ENCODE measurements at places on chromosomes 3 and 15. TPM values are rescaled to one million over a fixed set of nuclear protein-coding genes. Genes with fewer than 3 reads are reported as not detected.

Gene GOLGA8O
- 0.13 TPM for polyA plus RNA-seq

Gene CNTN4
- polyA plus RNA-seq = 9.3 TPM

Gene TF
- polyA plus RNA-seq = 22.5 TPM

DNA sequence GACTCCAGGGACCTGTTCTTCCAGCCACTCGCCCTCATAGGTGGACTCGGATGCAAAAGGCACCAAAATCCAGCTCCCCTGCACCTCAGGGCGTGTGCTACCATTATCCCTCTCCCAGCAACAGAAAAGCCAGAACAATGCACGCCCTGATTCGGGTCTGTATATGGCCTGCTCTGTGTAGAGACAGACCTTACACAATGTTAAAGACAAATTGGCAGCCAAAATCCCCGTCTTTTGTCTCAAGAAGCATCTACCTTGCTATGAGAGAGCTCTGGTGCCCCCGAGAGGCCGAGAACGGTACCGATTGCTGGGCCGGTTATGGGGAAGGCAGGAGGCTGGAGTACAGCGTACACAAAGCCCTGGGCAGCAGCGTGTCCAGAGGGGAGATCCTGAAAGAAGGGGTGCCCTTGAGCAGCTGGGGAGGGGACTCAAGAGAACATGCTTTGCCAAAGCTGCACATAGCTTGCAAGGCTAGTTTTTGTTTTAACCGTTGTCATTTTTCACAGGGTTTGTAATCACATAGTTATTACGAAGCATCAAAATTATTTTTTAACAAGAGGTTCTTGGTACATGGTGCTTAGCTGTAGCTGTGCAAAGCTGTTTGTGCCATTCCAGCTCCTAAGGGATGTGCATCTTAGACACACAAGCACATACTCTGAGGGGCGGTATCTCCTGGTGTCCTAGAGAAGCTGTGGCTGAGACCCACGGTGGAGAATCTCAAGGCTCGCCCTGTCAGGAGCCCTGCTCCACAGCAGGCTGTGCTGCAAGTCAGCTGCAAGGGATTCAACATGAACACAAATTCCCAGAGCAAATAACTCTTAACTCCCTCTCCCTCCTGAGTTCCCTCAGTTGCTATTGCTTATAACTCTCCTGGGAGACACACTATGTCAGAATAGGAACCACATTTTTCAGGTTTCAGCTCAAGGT lies 461.5 kb upstream of the PPP2R3A start:
- no peaks in the 10 kb centered on the region for H3K36me3 ChIP-seq
- H3K4me1 ChIP-seq = no peaks in the 10 kb centered on the region
- H3K27me3 ChIP-seq = peaks cover 25% of the 10 kb centered on the region

- no peaks in the 10 kb centered on the region for H3K36me3 ChIP-seq
- no peak overlapping the region for H3K4me3 ChIP-seq
- no peak for DNase-seq
- no peaks in the 10 kb centered on the region for H3K4me1 ChIP-seq
- H3K27me3 ChIP-seq = no peaks in the 10 kb centered on the region
Measured at GRCh38 chr3:168285506-168285905, 189.8 kb upstream of the GOLIM4 start.

DNA sequence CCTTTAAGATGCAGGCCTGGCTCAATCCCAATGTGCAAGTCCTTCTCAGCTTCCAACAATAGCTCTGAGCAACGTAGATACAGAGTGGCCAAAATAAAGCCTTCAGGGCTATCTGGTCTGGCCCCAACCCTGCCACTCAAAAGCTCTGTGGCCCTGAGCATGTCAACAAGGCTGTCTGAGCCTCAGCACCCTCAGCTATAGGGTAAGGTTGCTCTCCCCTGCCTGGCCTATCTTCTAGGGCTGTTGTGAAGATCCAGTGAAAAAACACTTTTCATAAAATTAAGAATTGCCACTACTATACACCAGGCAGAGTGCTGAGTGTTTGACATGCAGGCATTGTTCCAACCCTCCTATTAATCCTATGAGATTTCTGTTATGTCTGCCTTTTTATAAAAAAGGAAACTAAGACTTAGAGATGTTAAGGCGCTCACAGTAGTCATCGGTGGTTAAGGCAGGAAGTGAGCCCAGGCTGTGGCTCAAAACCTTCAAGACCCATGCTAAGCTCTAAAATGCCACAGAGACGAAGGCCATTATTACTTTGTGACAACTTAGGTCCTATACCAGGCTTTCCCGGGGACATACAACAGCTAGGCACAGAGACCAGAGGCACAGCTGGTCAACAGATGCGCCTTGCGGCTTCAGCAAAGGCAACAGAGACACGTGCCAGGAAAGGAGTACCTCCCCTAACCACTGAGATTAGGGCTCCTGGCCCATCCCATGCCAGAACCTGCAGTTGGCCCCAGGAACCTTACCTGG lies 5.1 kb downstream of the POLG start:
- no peak overlapping the region for H3K27ac ChIP-seq
- H3K36me3 ChIP-seq = peaks cover 77% of the 10 kb centered on the region
- no peak for DNase-seq
- H3K27me3 ChIP-seq = no peaks in the 10 kb centered on the region
- peaks cover 4% of the 10 kb centered on the region for H3K4me1 ChIP-seq

DNA sequence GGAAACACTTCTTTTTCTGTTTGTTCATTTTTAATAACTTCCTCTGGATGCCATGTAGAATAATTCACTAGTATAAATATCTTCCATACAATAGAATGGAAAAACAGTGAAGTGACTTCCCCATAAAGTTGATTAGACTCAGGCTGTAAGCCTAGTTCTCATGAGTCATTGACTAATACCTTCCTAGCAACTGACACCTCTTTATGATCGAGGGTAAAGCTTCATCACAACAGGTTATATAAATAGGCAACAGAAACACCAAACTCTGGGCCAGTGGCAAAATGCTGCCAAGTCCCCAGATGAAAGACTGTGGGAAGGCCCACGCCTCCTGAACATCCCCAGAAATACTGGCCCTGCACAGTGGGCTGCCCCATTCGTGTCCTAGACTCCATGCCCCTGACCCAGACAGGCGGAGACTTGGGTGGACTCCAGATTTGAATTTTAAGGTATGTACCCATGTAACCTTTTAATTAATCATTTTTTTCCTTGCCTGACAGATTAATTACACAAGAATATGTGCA lies 71.3 kb upstream of the TBC1D23 start:
- H3K27me3 ChIP-seq = no peaks in the 10 kb centered on the region
- no peaks in the 10 kb centered on the region for H3K36me3 ChIP-seq
- DNase-seq = no peak
- H3K27ac ChIP-seq = no peak overlapping the region
- no peak overlapping the region for H3K4me3 ChIP-seq

- no peaks in the 10 kb centered on the region for H3K27me3 ChIP-seq
- H3K4me1 ChIP-seq = peaks cover 6% of the 10 kb centered on the region
- peak overlapping the region; percentile 66 for H3K4me3 ChIP-seq
Measured at GRCh38 chr3:94063496-94064119, 747 bp downstream of the NSUN3 start.

DNA sequence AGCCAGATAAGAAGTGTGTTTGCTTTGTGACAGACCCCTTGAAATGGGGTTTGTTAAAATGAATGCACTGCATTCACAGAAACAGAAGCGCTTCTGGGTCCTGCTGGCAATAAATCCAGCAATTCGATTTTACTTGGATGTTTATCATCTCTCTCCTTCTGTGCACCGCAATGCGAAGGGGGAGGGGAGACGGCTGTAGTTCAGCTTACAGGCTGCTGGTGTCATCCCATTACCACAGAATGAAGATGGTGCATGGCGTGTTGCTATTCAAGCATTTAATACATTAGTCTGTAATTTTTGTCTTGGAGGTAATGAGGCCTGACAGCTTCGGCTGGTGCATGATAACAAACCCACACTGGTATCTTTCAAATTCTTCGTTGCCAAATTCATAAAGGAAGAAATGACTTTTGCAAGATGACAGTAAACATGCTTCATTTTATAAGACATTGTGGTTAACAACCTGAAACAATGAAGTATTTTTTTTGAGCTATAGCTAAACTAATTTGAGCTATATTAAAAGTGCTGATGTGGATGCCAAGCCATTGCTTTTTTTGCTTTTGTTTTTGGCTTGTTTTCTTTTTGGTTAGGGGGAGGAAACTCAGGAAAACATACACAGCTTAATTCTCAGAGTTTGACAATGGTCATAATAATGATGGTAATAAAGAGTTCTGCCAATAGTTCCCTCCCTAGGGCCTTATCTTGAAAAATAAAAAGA lies 418.3 kb downstream of the OTOL1 start:
- no peak overlapping the region for H3K4me3 ChIP-seq
- no peaks in the 10 kb centered on the region for H3K27me3 ChIP-seq
- no peaks in the 10 kb centered on the region for H3K4me1 ChIP-seq

DNA sequence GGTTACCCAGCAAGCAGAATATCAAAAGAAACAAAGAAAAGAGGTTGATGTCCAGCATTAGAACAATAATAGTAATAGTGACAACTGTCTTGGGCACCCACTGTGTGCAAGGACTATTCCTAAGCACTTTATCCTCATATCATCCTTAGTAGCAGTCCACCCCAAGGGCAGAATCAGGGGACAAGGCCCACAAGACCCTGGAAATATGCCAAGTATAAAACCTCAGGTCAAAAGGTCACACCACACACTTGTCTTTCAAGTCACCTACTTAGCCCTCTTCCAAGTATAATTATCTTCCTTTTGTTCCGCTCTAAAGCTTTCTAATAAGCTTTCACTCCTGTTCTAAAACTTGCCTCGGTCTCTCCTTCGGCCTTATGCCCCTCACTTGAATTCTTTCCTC lies 124.0 kb upstream of the STT3B start:
- H3K27ac ChIP-seq = no peak overlapping the region
- no peak for DNase-seq
- H3K4me3 ChIP-seq = no peak overlapping the region
- H3K27me3 ChIP-seq = no peaks in the 10 kb centered on the region
- no peaks in the 10 kb centered on the region for H3K4me1 ChIP-seq

GRCh38 chr3:47614788-47615187 lies 36.1 kb upstream of the CSPG5 start:
- no peaks in the 10 kb centered on the region for H3K4me1 ChIP-seq
- no peak overlapping the region for H3K27ac ChIP-seq
- peaks cover 52% of the 10 kb centered on the region for H3K36me3 ChIP-seq
- no peak overlapping the region for H3K4me3 ChIP-seq
- DNase-seq = no peak
- no peaks in the 10 kb centered on the region for H3K27me3 ChIP-seq

DNA sequence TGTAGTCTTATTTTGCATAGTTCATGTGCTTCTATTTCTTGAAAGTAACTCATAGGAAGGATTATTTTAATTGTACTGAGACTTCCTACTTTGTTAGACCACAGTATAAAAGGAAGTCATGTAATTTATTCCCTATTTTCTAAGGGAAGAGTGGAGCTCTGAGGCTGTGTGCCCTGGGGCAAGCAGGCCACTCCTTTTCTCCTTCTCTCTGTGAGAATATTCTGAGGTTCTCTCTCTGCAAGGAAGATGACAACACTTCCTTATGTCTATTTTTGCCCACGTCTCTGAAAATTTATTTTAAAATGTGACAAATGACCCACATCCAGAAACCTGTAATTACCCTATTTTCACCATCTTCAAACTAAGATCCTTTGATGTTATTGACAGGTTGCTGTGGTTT lies 11.0 kb downstream of the KCTD6 start:
- no peak overlapping the region for H3K27ac ChIP-seq
- no peaks in the 10 kb centered on the region for H3K4me1 ChIP-seq
- H3K4me3 ChIP-seq = no peak overlapping the region
- H3K27me3 ChIP-seq = no peaks in the 10 kb centered on the region

DNA sequence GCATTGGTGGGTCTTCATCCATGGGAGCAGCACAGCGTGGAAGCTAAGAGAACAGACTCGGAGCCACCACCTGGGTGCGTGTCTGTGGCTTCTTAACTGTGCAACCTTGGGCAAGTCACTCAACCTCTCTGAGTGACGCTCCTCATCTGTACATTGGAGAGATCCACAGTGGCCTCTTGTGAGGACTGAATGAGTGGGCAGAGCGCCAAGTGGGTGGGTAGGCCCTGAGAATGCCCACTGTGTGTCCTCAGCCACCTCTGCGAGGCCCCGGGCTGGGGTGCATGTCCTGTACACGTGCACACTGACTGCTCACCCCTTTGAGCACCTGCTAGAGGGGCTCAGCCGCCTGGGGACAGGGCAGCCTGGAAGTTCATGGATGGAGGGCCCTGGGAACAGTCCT lies 99.6 kb upstream of the PRR23E start:
- H3K27ac ChIP-seq = no peak overlapping the region
- peaks cover 7% of the 10 kb centered on the region for H3K4me1 ChIP-seq
- no peaks in the 10 kb centered on the region for H3K27me3 ChIP-seq
- H3K36me3 ChIP-seq = no peaks in the 10 kb centered on the region

- H3K4me3 ChIP-seq = no peak overlapping the region
- no peak for DNase-seq
- H3K4me1 ChIP-seq = no peaks in the 10 kb centered on the region
- no peaks in the 10 kb centered on the region for H3K36me3 ChIP-seq
Measured at GRCh38 chr15:49678655-49679054, 57.8 kb downstream of the DTWD1 start.
